ENCODE measurements at places on chromosomes 3 and 15.

DNA sequence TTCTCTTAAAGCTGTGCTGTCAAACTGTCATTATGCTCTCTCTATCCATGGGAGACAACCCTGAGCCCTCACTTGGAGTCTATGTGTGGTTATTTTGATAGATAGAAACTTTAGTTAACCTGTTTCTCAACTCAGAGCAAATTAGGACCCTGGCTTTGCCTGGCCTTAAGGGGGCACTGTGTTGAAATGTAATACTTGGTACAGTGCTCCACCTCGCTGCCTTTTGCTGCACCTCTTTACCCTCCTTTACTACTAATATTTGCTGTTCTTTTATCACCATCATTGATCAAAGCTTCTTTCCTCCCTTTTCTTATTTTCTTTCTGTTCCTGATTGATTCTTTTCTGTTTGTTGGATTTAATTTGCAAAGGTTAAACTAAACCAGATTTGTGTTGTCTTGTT, 34.3 kb downstream of the STT3B start:
- no peak for DNase-seq

DNA sequence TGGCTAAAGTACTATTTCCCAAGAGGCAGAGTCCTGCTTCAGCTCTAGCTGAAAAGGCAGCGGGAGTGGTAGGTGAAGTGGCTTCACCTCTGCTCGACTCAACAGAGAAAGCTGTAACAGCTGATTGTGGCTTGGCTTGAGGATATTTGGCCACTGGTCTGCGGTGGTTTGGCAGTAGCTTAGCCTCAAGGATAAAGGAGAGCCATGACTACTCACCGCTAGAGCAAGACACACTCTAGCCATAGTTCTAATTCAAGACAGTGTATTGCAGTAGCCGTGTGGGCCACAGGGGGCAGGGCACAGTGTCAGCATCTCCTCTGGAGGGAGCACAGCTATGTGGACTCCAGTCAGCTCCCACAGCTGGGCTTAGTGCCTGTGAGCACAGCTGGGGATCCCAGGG, 23.5 kb downstream of the TPRG1 start:
- DNase-seq = no peak

GRCh38 chr3:52233968-52234367, 5.0 kb downstream of the TWF2 start:
- DNase-seq = no peak

GRCh38 chr15:74855857-74856256, 12.9 kb upstream of the ULK3 start:
- no peak for DNase-seq

GRCh38 chr3:139388821-139389551, 461 bp downstream of the COPB2 start:
- DNase-seq = no peak

Data from NCI-H1930 (cell line).